ENCODE measurements at places on chromosomes 16 and 17.

DNA sequence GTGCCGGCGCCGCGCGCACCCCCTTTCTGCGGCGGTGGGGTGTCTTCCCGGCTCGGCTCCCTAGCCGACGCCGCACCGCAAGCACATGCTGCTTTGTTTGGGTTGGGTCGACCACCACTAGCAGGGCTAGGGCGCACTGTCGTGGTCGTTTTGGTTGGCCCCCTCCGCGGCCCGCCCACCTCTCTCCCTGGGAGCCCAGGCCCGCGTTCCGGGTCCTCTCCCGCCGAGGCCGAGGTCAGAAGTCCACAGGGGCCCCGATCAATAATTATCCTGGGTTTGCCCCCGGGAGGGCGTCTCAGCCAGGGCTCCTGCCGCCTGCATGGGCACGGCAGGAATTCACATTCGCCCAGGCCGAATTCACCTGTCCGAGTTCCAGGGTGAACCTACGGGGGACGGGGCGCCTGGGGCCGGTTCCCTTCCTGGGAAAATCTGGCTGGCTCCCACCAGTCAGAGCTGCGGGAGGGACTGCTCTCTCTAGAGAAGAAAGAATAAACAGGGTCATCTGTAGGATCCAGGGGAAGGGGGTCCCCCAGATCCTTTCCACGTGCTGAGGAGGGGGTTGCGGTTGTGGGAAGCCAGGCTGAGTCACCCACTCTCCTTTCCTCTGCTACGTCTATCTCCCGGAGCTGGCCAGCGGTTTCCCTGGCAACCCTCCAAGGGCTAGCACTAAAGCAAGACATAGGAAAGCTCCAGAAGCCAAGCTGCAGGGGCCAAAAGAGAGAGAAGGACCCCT is 584 bp upstream of the STAT5B start:
- peak; percentile 46 for DNase-seq

- DNase-seq: no peak
Observed at GRCh38 chr17:3557768-3558583, at the start of gene TRPV3. Gene TRPV3, minus strand, starts transcription at chr17:3557812. Its CDS starts 2,962 bp downstream, at chr17:3554850.

- DNase-seq: no peak
Observed at GRCh38 chr16:426115-426905, 861 bp downstream of the RAB11FIP3 start.

DNA sequence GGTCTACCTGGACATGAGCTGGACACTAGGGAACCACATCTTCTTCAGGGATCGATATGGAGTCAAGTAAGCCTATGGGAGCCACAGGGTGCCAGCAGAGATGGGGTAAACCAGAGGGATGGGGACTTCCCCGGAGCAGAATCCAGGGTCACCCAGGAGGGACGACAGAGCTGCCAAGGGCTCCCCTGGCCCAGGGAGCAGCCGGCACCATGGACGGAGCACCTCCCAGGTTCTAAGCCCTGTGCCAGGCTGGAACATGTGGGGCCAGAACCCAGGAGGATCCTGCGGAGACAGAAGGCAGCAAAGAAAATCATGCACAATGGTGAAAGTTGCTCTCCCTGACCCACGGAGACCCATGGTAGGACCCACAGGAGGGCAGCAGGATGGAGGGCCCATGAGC is 33.6 kb upstream of the KSR1 start:
- DNase-seq: no peak

GRCh38 chr16:22425036-22425801 is 50.8 kb upstream of the CDR2 start:
- no peak for DNase-seq

GRCh38 chr17:4786106-4786511 is at the start of gene VMO1:
Gene VMO1, minus strand, starts transcription at chr17:4786364. Its CDS starts 12 bp downstream, at chr17:4786352.
- no peak for DNase-seq

DNA sequence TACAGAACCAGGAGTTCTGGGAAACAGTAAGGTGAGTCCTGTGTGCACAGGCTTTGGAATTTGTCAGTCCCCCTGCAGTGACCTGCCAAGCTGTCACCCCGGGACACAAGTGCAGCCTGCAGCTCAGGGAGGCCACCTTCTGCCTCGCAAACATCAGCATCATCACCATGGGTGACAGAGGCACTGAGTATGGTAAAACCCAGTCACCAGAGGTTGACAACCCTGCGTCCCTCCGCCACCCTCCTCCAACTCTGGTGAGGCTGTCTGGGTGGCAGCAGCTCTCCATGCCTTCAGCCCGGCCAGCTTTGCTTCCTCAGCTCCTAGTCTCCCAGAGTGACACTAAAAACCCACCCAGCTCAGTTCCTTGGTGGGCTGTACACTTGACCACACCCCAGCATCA is 221.0 kb downstream of the CPPED1 start:
- DNase-seq: no peak

- no peak for DNase-seq
Observed at GRCh38 chr17:58788199-58788598, 32.5 kb downstream of the PPM1E start.

GRCh38 chr16:3214904-3215600 is 19.9 kb downstream of the ZNF200 start:
- DNase-seq: no peak

DNA sequence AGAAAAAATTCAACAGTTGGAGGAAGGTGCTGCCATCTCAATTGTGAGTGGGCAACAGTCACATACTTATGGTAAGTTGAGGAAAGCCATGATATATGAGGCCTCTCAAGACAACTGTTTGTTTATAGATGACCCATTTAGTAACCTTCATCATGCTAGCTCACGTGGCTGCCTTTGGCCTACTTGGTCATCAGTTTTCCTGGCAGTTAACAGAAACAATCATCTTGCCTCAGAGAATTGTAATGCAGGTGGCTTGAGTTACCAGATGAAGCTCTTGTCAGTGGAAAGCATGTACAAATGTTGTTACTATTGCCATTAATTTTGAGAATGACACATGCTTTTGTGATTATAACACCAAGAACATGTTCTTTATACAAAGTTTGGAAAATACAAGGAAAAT is 14.7 kb downstream of the TPPP3 start:
- no peak for DNase-seq

- DNase-seq: peak; percentile 93
Observed at GRCh38 chr17:35242805-35243560, at the start of gene SLFN5. Gene SLFN5, plus strand, starts transcription at chr17:35243072. Its CDS starts 15,619 bp downstream, at chr17:35258691.

GRCh38 chr16:3546986-3547682 is 30.1 kb downstream of the NLRC3 start:
- DNase-seq: no peak

DNA sequence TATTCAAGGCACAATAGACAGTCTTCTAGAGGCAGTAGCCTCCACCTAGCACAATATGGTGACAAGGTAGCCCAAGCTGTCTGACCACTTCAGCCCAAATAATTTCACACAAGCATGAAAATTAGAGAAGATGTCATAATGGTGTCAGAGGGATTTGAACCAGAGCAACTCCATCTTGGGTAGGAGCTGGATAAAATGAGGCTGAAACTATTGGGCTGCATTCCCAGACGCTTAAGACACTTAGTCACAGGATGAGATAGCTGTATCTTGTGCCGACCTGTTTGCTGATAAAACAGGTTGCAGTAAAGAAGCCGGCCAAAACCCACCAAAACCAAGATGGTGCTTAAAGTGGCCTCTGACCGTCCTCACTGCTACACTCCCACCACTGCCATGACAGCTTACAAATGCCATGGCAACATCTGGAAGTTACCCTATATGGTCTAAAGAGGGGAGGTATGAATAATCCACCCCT is 192.6 kb downstream of the CPPED1 start:
- DNase-seq: no peak

GRCh38 chr16:12449374-12449773 is 354.3 kb downstream of the CPPED1 start:
- no peak for DNase-seq

All from T1000 (cell line).